B cell (primary cell): ENCODE measurements at places on chromosomes 16 and 17. TPM values are rescaled to one million over a fixed set of nuclear protein-coding genes. Genes with fewer than 3 reads are reported as not detected.

SLFN11 gene
- 48.1 and 52.2 TPM in 2 replicates for total RNA-seq

GINS3 gene
- 2.3 and 2.9 TPM in 2 replicates for total RNA-seq

TVP23C gene
- total RNA-seq: 30.9 and 35.9 TPM in 2 replicates

SEPTIN12 gene
- not detected in 2 replicates for total RNA-seq

UMOD gene
- not detected in 2 replicates for total RNA-seq

CX3CL1 gene
- total RNA-seq: not detected in 2 replicates

KIF22 gene
- total RNA-seq: 53.5 and 53.9 TPM in 2 replicates

SNTB2 gene
- 16.2 and 19.3 TPM in 2 replicates for total RNA-seq

C16orf74 gene
- total RNA-seq: 83.3 and 92.6 TPM in 2 replicates

DNA sequence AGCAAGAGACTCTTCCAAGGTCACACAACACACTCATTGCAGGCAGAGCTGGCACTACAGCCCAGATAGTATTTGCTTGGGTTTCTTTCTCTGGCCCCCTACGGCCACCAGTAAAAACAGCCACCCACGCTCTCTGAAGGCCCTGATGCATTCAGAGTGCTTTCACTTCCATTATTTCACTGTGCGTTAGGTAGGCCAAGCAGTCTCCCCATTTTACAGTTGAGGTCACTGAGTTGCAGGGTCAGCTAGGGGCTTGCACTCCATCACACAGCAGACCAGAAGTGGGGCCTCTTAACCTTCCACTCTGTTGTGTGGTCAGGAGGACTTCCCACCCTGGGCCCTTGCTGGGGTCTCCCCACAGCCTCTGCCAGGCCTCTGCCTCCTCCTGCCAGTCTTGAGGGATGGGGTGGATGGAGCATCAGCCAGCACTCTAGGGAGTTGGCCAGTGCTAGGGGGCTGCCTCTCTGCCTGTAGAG, 2.5 kb downstream of the TBX21 start:
- peaks cover 31% of the 10 kb centered on the region for H3K4me1 ChIP-seq
- peak; percentile 69 for DNase-seq
- no peaks in the 10 kb centered on the region for H3K27me3 ChIP-seq
- peak overlapping the region; percentile 45 for H3K27ac ChIP-seq
- no peak overlapping the region for H3K4me3 ChIP-seq

GRCh38 chr16:6732166-6732565, 600.5 kb upstream of the RBFOX1 start:
- DNase-seq: no peak
- no peaks in the 10 kb centered on the region for H3K4me1 ChIP-seq
- H3K27ac ChIP-seq: no peak overlapping the region
- H3K4me3 ChIP-seq: no peak overlapping the region
- no peaks in the 10 kb centered on the region for H3K36me3 ChIP-seq

DNA sequence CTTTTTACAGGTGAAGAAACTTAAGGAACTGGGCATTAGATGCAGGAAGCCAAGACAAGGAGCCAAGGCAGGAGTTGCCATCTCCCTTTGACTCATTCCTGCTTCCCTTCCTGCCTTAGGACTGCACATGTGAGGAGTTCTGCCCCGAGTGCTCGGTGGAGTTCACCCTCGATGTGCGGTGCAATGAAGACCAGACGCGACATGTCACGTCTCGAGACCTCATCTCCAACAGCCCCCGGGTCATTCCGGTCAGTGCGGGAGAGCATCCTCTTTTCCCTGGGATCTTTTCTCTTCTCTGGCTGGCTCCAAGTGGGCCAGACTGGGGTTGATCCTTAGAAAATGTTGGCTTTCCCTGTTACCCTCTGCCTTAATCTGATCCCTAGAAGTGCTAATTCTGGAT, 6.6 kb downstream of the POLR2C start:
- H3K27me3 ChIP-seq: no peaks in the 10 kb centered on the region
- no peak for DNase-seq
- H3K4me3 ChIP-seq: no peak overlapping the region
- peaks cover 12% of the 10 kb centered on the region for H3K36me3 ChIP-seq
- H3K27ac ChIP-seq: no peak overlapping the region
- H3K4me1 ChIP-seq: peaks cover 3% of the 10 kb centered on the region

GRCh38 chr16:86919078-86919477, 340.7 kb downstream of the FOXL1 start:
- no peak overlapping the region for H3K4me3 ChIP-seq
- DNase-seq: no peak
- no peaks in the 10 kb centered on the region for H3K36me3 ChIP-seq

- H3K27ac ChIP-seq: peak overlapping the region; percentile 38
- H3K4me1 ChIP-seq: peaks cover 25% of the 10 kb centered on the region
- H3K27me3 ChIP-seq: no peaks in the 10 kb centered on the region
- peak overlapping the region; percentile 51 for H3K4me3 ChIP-seq
These were observed 734 bp downstream of the CEP131 start for GRCh38 chr17:81221842-81222619.

- DNase-seq: no peak
- H3K4me1 ChIP-seq: peaks cover 34% of the 10 kb centered on the region
- no peak overlapping the region for H3K4me3 ChIP-seq
- no peak overlapping the region for H3K27ac ChIP-seq
- H3K27me3 ChIP-seq: no peaks in the 10 kb centered on the region
These were observed 20.9 kb downstream of the MAPK8IP3 start for GRCh38 chr16:1726661-1727502.

DNA sequence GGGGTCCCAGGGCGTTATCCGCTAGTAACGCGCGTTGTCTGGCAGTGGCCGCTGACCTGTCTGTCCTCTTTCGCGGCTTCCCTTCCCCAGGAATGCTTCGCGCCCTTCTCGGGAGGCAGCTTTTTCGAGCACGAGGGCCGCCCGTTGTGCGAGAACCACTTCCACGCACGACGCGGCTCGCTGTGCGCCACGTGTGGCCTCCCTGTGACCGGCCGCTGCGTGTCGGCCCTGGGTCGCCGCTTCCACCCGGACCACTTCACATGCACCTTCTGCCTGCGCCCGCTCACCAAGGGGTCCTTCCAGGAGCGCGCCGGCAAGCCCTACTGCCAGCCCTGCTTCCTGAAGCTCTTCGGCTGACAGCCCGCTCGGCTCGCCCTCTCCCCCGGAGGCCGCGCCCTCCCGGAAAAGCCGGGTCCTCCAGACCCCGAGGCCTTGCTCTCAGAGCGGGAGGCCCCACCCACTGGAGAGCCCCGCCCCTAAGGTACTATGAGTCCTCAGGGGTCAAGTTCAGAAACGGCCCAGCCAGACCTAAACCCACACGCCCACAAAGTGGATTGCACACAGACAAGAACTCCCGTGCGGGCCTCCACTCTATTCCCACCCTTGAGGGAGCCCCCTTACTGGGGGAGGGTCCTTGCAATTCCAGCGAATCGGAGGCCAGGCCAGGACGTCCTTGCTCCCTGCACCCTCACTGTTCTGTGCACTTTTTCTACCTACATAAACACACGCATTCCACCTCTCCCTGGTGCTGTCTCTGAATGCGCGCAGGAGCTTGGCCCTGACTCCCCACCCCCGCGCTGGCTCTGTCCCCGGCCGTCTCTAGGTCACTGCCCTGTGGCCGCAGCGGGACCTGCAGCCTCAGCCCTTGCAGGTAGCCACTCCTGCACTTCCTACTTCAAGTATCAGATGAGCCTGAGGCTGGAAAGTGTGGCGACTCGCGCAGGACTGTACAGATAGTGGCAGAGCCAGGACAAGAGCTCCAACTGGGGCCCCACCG, 5.4 kb upstream of the SLC5A2 start:
- H3K4me1 ChIP-seq: peaks cover 20% of the 10 kb centered on the region
- no peak overlapping the region for H3K27ac ChIP-seq
- DNase-seq: no peak
- no peak overlapping the region for H3K4me3 ChIP-seq
- H3K36me3 ChIP-seq: no peaks in the 10 kb centered on the region

DNA sequence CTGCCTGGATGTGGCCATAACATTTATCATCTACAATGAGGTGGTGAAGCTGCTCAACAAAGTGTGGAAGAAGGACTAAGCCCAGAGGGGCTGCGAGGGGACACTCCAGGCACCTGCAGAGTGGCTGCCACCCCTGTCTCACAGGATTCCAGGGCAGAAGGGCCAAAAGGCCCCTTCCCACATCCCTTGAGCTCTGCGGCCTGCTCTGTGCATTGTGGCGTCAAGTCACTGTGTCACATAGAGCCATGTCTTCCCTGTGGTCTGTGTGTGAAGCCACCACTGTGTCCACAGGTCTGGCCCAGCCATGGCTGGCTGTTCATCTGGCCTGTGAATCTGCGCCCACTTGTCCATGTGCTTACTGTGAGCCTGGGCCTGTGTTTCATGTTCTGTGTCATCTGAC, 1714.6 kb downstream of the TP53TG3F start:
- no peak overlapping the region for H3K4me3 ChIP-seq
- H3K27me3 ChIP-seq: no peaks in the 10 kb centered on the region
- no peaks in the 10 kb centered on the region for H3K4me1 ChIP-seq
- H3K36me3 ChIP-seq: no peaks in the 10 kb centered on the region

DNA sequence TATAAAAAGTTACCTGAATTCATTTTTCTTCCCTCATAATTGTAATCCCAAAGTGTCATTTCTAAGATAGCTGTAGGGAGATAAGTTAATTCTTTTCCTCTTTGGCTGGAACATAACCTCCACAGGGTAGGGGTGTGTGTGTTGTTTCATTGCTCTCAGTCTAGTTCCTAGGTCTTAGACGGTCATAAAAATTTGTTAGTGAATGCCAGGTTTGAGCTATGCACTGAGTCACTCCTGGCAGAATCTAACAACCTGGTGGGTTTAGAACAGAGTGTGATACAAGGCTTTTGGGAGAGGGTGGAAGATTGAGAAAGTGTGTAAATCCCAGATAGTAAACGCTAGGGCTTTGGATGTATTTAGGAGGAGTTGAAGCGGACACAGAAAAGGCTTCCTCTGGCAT, 894 bp upstream of the PHKG2 start:
- H3K36me3 ChIP-seq: no peaks in the 10 kb centered on the region
- peak overlapping the region; percentile 75 for H3K27ac ChIP-seq
- no peak for DNase-seq
- H3K4me1 ChIP-seq: peaks cover 5% of the 10 kb centered on the region
- no peaks in the 10 kb centered on the region for H3K27me3 ChIP-seq

DNA sequence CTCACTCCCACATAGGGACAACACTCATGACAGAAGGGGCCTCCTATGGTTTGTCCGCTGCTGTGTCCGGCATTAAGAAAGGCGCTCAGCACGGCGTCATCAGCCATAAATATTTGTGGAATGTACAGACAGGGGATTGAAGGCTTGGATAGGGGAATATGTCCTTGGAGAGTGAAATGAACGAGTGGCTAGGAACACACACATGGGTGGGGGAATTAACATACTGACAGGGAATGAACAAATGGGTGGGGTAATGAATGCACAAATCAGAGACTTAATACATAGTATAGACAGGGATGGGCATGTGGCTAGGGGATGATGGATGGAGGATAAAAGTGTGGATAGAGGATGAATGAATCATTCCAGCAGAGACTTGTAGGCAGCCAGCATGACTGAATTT, 154.0 kb upstream of the HSBP1 start:
- H3K36me3 ChIP-seq: no peaks in the 10 kb centered on the region
- no peaks in the 10 kb centered on the region for H3K27me3 ChIP-seq
- H3K4me1 ChIP-seq: no peaks in the 10 kb centered on the region
- no peak overlapping the region for H3K27ac ChIP-seq
- no peak overlapping the region for H3K4me3 ChIP-seq

GRCh38 chr17:18190628-18191235, 7.1 kb downstream of the ALKBH5 start:
- peaks cover 35% of the 10 kb centered on the region for H3K4me1 ChIP-seq
- no peaks in the 10 kb centered on the region for H3K27me3 ChIP-seq
- no peak overlapping the region for H3K4me3 ChIP-seq
- H3K27ac ChIP-seq: no peak overlapping the region
- no peak for DNase-seq

GRCh38 chr17:40561294-40561870, 3.9 kb downstream of the CCR7 start:
- peak overlapping the region; percentile 98 for H3K27ac ChIP-seq
- no peak for DNase-seq
- no peaks in the 10 kb centered on the region for H3K36me3 ChIP-seq
- H3K4me1 ChIP-seq: peaks cover 99% of the 10 kb centered on the region
- peak overlapping the region; percentile 68 for H3K4me3 ChIP-seq
- no peaks in the 10 kb centered on the region for H3K27me3 ChIP-seq

DNA sequence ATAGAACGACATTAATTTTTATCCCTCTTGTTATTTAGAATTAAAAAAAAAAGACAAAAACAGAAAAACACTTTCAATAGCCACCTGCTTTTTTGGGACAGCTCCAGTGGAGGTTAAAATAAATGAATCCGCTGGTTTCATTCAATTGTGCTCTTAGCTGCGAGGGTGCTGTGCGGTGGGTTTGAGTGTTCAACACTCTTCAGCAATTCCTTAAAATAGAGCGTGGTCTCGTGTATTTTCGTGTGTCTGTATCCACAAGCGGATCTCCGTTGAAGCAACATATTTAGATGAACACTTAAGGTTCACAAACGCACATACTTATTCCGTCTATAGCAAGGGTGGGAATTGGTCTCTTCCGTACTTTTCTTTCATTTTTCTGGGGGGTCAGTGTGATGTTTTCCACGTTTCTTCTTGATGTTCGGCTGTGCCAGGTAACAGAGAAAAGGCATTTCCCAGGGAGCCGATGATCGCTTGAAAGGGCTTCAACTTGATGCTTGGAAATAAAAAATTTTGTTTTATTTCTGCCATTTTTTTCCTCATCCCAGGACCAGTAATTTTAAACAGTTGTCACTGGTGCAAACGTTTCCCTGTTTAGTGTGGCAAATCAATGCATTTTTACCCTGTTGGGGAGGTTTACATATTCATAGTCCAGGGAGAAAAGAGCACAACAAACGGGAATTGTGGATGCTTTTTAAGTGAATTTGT, 297.9 kb downstream of the IRF8 start:
- H3K27ac ChIP-seq: no peak overlapping the region
- H3K4me1 ChIP-seq: no peaks in the 10 kb centered on the region
- peaks cover 10% of the 10 kb centered on the region for H3K27me3 ChIP-seq
- DNase-seq: no peak
- no peaks in the 10 kb centered on the region for H3K36me3 ChIP-seq

- H3K36me3 ChIP-seq: no peaks in the 10 kb centered on the region
- no peak overlapping the region for H3K4me3 ChIP-seq
- H3K27ac ChIP-seq: no peak overlapping the region
- H3K4me1 ChIP-seq: no peaks in the 10 kb centered on the region
- DNase-seq: no peak
These were observed 840 bp upstream of the CDH5 start for GRCh38 chr16:66365651-66366050.

- no peak overlapping the region for H3K27ac ChIP-seq
- H3K4me1 ChIP-seq: no peaks in the 10 kb centered on the region
- H3K27me3 ChIP-seq: no peaks in the 10 kb centered on the region
- no peak for DNase-seq
- H3K4me3 ChIP-seq: no peak overlapping the region
- H3K36me3 ChIP-seq: no peaks in the 10 kb centered on the region
These were observed 112.4 kb upstream of the NOL11 start for GRCh38 chr17:67605256-67605912.

- no peak overlapping the region for H3K4me3 ChIP-seq
- no peaks in the 10 kb centered on the region for H3K36me3 ChIP-seq
- H3K27me3 ChIP-seq: no peaks in the 10 kb centered on the region
- H3K4me1 ChIP-seq: no peaks in the 10 kb centered on the region
These were observed 20.4 kb downstream of the CA4 start for GRCh38 chr17:60169921-60170817.

- no peak overlapping the region for H3K4me3 ChIP-seq
- no peaks in the 10 kb centered on the region for H3K27me3 ChIP-seq
- H3K4me1 ChIP-seq: no peaks in the 10 kb centered on the region
- DNase-seq: no peak
- H3K36me3 ChIP-seq: no peaks in the 10 kb centered on the region
These were observed 9.2 kb downstream of the C1QTNF1 start for GRCh38 chr17:79033046-79033616.

GRCh38 chr16:51151961-51152663, 1.0 kb upstream of the SALL1 start:
- H3K4me1 ChIP-seq: no peaks in the 10 kb centered on the region
- H3K36me3 ChIP-seq: no peaks in the 10 kb centered on the region
- no peaks in the 10 kb centered on the region for H3K27me3 ChIP-seq
- DNase-seq: no peak
